ENCODE measurements at places on chromosomes 6 and 20.

- no peak for DNase-seq
These were observed 260.9 kb downstream of the TFAP2C start for GRCh38 chr20:56890011-56890410.

DNA sequence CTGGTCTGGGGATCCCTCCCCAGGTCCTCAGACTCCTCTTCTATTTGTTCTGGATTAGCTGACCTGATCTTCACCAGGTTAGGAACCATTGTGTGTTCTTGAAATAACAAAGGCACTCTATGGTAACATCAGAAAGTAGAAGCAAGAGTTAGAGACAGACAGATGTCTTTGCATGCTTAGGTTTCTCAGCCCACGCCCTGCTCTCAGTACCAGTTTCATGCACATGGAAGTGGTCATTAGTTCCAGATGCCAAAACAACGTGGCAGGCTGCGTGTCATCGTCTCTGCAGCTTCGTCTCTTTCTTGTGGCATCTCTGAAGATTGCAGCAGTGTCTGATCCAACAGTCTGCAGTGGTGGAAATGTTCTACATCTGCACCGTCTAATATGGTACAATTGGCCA is 89.4 kb downstream of the PACRG start:
- DNase-seq, result no peak

- no peak for DNase-seq
These were observed 592 bp downstream of the SAPCD1 start for GRCh38 chr6:31762878-31763618.

GRCh38 chr6:137134483-137134882 is 39.0 kb downstream of the IL22RA2 start:
- no peak for DNase-seq

- no peak for DNase-seq
These were observed 38.5 kb upstream of the TASP1 start for GRCh38 chr20:13677241-13677640.
